ENCODE measurements at places on chromosomes 16 and 17.

DNA sequence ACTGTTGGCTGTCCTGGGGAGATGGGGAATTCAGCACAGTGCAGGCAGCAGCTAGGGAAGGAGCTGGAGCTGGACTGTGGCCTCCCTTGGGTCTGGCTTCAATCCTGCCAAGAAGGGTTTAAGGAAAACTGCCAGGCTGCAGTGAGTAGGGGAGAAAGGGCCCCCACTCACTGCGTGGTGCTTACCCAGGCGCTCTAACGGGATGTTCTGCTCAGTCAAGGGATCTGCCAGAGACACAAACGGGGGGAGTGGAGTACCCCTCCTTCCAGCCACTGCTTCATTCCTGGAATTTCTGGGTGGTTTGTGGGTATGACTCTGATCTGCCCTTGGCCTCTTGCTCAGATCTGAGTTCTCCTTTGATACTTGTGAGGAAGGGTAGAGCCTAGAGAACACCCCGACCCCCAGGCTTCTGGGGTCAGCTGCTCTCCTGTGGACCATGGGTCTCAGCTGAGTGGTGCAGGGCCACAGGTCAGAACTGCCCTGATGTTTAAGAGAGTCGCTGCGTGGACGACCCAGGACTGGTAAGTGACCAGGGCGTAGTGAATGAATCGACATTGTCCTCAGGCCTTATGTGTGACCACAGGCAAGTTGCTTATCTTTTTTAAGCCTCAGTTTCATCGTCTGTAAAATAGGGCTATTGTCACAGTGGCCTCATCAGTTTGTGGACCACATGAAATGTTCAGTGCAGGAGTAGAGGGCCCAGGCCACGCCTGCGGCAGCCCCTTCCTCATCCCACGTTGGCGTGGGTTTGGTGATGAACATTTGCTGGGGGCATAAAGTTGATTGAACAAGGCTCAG lies 9.6 kb downstream of the CRISPLD2 start:
- no peak for DNase-seq

GRCh38 chr17:45222014-45222288 lies 266 bp downstream of the FMNL1 start:
- no peak for DNase-seq

- DNase-seq, result no peak
Measured at GRCh38 chr17:17227608-17228520, 9.1 kb downstream of the FLCN start.

DNA sequence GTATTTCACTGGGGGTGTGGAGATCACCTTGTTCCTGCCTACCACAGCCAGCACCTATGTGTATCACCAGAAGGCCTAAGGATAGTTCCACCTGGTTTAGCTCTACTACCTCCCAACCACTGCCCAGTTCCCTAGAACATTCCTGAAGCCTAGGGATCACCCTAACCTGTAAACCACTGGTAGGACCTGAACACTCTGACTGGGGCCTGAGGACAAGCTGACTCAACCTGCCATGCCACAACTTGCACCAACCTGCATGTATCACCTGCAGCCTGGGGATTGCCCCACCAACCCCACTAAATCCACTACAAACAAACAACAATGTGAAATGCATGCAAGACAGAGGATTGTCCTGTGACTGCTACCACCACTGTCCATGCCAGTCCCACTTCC lies 128.1 kb downstream of the KIF2B start:
- DNase-seq, result no peak

DNA sequence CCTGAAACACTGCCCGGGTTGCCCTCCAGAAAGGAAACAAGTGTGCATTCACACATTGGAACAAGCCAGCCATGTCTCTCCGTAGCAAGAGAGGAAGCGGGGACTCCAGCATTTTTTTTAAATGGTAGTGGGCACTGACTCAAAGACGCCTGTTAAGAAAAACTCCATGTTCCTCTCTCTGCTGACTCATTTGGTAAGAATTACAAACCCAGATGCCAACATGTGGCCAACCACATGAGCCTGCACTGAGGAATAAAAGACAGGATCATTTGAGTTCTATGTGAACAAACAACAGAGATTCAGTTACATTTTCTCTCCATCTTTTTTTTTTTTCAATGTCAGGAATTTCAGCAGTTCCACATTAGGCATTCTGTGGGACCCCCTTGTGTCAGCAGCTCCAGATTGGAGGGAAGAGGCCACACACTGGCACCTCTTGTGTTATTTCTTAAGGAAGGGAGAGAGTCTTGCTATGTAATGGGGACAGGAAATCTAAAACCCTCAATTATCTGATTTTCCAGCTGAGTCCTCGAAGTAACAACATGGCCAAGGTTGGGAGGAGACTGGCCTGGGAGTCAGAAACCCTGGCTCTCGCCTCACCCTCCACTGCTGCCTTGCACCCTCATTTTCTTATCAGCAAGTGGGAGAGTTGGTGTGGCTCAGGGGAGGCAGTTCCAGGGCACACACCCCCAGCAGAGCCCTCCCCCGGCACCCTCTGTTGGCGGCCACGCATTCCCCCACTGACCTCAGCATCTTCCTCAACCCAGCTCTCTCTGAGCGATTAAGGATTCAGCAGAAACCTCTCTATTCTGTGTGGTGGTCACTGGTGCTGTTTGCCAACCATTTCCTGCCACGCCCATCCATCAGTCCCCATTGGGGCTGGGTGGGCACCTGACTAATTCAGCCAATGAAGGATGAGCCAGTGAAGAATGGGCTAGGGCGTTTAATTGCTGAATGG lies 173.0 kb downstream of the FOXL1 start:
- no peak for DNase-seq

GRCh38 chr17:81499601-81499970 lies 13.0 kb downstream of the ACTG1 start:
- DNase-seq, result no peak

DNA sequence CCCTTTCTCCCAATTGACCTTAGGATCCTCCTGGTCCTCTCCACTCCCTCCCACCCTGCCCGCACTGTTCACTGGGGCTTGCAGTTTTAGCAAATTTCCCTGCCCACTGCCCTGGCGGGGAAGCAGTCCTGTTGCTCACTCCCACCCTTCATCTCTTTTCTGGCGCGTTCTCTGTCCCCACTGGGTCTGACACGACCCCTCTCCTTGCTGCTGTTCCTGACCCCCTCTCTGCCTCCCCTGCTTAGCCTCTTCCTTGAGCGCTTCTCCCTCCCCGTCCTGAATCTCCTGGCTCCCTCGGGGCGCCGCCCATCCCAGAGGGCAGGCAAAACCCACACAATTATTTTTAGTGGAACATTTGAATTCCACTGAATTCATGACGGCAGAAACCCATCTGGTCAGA lies 1796.4 kb downstream of the TP53TG3F start:
- no peak for DNase-seq

GRCh38 chr17:31457391-31458234 lies 66.1 kb downstream of the RAB11FIP4 start:
- no peak for DNase-seq

GRCh38 chr16:25692351-25692741 lies 587 bp downstream of the HS3ST4 start:
- DNase-seq, result no peak

DNA sequence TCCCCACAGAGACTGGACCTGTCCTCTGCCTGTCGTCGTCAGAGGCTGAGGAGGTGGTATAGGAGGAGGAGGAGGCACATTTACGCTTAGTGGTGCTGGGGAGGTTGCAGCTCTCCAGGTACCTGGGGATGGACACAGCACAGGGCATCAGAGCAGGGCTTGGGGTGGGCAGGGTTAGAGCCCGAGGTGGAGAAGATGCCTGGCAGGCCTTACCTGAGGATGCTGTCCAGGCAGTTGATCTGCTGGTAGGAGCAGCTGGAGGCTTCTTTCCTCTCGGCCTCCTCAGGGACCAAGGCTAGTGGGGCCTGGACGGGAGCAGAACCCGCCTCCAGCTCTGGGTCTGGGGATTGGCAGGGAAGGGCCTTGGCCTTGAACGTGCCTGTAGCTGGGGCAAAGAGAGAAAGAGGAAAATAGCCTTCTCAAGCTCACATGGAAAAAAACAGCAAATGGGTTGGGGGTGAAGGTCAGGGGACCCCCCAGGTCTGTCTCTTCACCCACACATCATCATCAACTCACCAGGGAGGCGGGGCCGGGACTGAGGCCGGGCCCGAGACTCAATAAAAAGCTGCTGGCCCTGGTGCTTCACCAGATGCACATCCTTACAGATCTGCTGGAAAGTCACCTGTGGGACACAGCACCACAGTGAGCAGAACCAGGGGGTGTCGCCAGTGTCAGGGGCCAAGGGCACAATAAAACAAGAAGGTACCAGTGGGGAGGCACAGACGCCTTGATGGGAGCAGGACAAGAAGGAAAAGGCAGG lies 5.6 kb downstream of the PER1 start:
- no peak for DNase-seq

GRCh38 chr17:76612465-76612864 lies 26.8 kb upstream of the ST6GALNAC2 start:
- DNase-seq, result no peak

DNA sequence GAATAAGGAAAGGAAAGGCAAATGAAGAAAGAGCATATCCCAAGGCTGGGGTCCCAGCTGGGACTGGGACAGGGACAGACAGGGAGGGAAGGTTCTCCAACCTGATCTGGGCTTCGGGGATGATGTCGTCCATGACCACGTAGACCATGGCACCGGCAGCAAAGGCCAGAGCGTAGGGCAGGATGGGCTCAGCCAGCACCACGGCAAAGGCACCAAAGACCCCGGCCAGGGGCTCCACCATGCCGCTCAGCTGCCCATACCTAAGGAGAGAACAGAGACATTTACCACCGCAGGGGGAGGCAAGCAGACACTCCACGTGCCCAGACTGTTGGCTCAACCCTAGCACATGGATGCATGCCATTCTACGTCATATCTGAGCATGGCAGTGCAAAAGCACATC lies 443.8 kb downstream of the SLC39A11 start:
- DNase-seq, result no peak

DNA sequence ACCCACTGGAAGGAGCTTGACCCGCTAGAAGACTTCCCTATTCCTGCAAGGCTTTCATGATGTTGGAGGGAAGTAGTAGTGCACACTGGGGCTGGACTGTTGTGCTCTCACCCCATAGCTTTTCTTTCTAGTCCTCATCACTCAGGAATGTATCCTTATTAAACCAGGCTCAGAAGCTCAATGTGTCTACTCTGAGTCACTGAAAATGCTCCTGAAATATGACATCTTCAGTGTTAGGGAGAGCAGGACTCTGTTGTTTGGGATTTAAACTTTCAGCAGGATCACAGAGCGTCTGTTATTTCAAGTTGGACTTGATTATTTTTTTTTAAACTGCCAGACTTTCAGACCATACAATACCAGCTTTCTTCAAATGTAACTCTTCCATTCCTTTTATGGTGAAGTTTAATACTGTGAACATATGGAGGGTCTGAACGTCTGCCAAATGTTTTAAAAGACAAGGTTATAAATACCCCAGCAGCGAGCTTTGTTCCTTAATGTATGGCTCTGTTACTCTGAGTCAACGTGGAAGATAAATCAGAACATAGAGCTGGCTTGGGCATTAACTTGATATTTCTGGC lies 257.5 kb downstream of the CDH11 start:
- DNase-seq, result no peak

DNA sequence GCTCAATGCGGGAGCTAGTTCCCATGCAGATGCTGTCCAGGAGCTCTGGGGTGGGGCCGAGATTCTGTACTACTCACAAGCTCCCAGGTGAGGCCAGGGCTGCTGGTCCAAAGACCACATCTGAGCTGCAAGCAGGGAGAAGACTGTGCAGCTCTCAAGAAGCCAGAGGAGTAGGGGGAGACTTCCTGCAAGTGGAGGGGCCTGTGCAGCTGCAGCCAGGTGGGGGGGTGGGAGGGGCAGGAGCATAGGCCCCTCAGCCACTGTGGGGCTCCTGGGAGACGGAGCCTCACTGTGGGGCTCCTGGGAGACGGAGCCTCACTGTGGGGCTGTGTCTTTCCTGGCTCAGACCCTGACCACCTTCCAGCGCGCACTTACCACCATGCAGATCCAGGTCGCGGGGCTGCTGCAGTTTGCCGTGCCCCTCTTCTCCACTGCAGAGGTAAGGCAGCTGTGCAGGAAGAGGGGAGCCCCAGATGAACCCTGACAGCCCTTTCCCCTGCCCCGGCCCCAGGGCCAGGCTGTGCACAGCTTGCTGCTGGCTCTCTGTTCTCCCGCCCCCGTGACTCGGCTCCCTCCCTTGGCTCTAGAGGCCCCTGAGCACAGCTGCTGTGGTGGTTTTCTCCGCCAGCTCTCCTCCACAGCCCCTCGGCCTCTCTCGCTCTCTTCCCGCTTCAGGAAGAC lies 24.3 kb upstream of the DNAI2 start:
- no peak for DNase-seq

- DNase-seq, result no peak
Measured at GRCh38 chr17:51759260-51759659, 399.3 kb downstream of the CA10 start.

- DNase-seq, result no peak
Measured at GRCh38 chr17:7001318-7001961, 5.6 kb downstream of the ALOX12 start.

GRCh38 chr17:607361-608147 lies 107.1 kb downstream of the VPS53 start:
- no peak for DNase-seq

- DNase-seq, result no peak
Measured at GRCh38 chr16:79988721-79989220, 388.2 kb upstream of the MAF start.

- no peak for DNase-seq
Measured at GRCh38 chr16:66300037-66300436, 66.5 kb upstream of the CDH5 start.

- DNase-seq, result no peak
Measured at GRCh38 chr17:79803997-79804855, 7.3 kb upstream of the CBX8 start.

- DNase-seq, result no peak
Measured at GRCh38 chr17:42922294-42922693, 21.7 kb downstream of the G6PC1 start.

DNA sequence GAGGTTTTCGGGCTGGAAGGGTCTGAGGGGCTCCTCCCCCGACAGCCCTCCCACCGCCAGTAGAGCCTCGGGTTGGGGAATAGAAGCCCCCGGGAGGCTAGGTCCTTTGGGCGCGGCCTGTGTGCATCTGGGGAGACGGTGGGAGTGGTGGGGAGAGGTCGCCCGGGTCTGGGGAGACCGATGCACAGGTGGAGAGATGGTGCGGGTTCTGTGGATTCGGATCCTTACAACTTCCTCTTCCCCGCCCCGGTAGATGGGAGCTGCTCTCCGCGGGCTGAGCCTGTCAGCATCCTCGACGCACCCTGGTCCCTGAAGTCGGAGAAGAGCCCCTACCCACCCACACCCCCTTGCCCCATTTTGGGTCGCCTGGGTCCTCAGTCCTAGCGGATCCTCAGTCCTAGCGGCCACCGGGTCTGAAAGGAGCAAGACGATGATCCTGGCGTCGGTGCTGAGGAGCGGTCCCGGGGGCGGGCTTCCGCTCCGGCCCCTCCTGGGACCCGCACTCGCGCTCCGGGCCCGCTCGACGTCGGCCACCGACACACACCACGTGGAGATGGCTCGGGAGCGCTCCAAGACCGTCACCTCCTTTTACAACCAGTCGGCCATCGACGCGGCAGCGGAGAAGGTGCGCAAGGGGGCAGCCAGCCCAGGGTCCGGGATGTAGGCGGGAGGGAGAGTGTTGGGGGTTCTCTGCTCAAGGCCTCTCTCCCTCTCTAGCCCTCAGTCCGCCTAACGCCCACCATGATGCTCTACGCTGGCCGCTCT lies 790 bp downstream of the BCKDK start:
- no peak for DNase-seq

Measured in cerebellum (tissue), 4 donors.